ENCODE measurements at places on chromosomes 3 and 15.

DNA sequence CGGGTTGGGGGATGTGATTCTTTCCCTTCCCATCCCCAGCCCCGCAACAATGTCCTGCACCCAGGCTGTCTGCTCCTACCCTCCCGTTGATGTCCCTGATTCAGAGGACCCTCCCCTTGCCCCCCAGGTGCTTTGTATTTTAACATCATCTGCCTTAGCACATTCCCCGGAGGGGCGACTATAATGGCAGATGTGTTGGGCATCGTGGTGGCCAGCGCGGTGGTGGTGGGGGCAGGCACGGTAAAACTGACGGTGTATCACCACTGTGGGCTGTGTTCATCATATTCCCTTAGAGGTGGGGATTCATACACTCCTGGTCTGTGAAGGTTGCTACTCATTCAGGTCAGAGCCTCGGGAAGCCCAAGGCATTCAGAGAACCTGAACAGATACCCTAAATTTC lies 173.0 kb downstream of the ADAMTS17 start:
- DNase-seq, result no peak

DNA sequence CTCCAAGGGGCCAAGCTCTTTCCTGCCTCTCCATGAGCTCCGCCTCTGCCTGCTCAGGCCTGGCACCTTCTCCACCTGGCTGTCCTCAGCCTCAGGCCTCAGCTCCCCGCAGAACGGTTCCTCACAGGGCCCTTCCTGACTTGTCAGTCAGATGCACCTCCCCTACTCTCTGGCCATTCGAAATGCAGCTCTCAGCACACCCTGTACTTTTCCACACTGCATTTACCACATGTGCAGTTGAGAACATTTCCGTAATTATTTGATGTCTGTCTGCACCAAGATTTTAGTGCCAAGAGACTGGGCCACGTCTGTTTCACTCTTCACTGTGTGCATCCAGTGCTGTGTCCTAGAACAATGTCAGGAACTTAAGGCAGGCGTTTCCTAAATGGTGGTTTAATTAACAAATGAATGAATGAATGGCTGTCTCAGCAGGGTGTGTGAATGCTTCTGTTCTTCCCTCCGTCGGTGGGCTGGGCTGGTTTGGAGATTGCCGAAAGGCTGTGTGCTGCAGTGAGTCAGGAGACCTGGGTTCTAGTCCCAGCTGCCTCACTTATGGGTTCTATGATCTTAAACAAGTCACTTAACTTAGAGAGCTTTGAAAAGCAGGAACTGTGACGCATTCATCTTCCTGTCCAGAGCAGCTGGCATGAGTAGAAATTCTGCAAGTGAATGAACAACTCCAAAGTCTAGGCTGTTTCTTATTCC lies 5.4 kb downstream of the MUC4 start:
- no peak for DNase-seq

- DNase-seq, result no peak
Observed at GRCh38 chr3:23834082-23834870, 28.5 kb downstream of the UBE2E1 start.

DNA sequence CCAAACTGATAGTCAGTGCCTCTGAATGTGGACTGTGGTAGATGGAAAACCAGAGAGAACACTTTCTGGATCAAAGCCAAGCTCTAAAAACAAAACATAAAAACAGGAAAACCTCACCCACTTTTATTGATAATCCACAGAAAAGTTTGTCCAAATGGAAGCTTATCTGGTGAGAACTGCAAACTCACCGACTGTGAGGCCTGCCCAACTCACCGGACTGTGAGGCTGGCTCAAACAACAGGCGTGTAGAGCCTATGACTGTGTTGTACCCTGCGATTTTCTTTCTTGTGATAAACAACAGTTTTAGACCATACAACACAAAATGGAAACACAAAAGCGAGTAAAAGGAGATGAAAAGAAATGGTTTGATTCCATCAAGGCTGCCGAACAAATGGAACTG lies 7.2 kb downstream of the PRR23C start:
- no peak for DNase-seq

Measured in activated CD4-positive, alpha-beta T cell treated with anti-CD3 and anti-CD28 coated beads for 24 hours (primary cell).